ENCODE measurements at places on chromosomes 13 and 19.
A peak's percentile ranks its signal among the peaks of the same experiment; 100 is the strongest.

DNA sequence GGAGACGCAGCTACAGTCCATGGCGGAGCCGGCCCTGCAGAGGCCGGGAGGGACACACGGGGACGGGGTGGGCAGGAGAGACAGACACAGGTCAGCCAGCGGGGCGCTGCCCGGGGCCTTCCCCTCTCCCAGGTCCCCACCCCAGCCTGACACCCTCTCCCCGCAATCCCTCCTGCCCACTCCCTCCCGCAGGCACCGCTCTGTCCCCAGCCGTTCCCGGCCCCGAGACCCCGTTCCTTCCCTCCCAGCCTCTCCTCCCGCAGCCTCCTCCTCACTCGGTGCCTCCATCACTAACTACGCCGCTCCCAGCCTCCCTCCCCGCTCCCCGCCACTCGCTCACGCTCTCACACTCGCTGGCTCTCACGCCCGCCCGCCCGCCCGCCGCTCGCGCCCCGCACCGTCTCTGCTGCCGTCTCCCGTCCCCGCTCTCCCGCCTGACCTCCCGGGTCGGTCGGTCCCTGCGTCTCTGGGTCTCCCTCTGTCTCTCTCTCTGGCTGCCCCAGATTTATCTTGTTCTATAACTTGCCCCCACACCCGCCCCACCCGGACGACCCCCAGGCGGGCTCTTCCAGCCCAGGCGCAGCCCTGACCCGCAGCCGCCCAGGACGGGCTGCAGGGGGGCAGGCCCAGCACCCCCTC lies 15.2 kb downstream of the ERFL start:
- DNase-seq = no peak

- no peak for DNase-seq
Measured at GRCh38 chr13:106736941-106737340, 169.0 kb upstream of the ARGLU1 start.

DNA sequence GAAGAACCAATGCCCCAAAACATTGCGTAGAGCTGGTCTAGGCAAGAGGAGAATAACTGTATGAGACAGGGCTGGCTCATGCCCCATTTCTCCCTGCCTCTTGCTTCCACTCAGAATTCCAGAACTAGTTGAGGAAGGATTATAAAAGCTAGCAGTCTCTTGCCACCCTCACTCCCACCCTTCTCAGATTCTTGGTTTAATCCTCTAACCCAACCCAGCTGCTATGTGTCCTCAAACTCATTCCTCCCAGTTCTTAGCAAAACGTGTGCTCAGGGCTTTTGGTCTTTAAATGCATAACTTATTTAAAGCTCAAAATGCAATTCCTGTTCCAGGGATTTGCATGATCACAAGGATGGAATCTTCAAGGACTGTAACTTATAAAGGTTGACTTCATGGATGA lies 466.3 kb downstream of the COG6 start:
- DNase-seq = no peak

- no peak for DNase-seq
Measured at GRCh38 chr13:85492283-85492682, 306.9 kb downstream of the SLITRK6 start.

GRCh38 chr13:67001363-67001762 lies 228.8 kb downstream of the PCDH9 start:
- DNase-seq = no peak

DNA sequence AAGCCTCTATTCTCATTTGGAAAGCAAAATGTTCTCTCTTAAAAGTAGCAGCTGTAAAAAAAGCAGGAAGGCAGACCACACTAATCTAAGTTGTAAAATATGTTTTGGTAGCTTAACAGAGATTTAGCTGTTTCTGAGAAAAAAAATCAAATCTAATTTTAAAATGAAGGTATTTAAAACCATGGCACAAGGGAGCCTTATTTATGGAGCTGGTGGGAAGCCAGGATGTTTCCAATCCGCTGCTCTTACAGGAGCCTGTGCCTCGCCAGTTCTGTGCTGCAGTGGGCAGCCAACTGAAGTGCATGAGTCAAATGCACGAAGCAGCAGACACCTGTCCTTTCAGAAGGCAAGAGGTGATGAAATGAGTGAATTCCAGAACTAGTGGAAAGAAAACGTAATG lies 28.2 kb downstream of the GPC6 start:
- no peak for DNase-seq

DNA sequence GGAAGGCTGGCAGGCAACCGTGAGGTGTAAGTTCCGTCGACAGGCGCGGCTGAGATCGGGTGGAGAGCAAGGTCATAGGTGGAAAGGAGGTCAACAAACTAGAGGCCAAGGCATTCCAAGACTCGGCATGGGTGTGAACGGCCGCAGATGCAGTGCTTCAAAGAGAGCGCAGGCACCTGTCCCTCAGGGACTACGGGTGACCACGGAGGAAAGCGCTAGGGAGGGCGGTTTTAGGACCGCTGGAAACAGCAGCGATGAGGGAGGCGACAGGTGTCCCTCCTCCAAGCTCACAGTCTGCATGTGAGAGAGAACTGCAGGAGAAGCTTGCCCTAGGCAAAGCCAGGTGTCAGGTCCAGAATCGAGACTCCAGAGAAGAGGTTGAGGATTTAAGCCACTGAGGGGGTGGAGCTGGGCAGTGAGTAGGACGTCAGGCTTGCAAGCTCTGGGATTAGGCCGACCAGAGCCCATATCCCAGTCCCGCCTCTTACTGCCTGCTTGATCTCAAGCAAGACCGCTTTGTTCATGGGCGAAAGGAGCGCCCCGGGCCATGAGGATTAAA lies 1.6 kb upstream of the MLNR start:
- DNase-seq = no peak

GRCh38 chr19:4409123-4409933 lies 6.9 kb downstream of the CHAF1A start:
- DNase-seq = no peak

- DNase-seq = no peak
Measured at GRCh38 chr13:113792886-113793717, 34.1 kb downstream of the TMEM255B start.

DNA sequence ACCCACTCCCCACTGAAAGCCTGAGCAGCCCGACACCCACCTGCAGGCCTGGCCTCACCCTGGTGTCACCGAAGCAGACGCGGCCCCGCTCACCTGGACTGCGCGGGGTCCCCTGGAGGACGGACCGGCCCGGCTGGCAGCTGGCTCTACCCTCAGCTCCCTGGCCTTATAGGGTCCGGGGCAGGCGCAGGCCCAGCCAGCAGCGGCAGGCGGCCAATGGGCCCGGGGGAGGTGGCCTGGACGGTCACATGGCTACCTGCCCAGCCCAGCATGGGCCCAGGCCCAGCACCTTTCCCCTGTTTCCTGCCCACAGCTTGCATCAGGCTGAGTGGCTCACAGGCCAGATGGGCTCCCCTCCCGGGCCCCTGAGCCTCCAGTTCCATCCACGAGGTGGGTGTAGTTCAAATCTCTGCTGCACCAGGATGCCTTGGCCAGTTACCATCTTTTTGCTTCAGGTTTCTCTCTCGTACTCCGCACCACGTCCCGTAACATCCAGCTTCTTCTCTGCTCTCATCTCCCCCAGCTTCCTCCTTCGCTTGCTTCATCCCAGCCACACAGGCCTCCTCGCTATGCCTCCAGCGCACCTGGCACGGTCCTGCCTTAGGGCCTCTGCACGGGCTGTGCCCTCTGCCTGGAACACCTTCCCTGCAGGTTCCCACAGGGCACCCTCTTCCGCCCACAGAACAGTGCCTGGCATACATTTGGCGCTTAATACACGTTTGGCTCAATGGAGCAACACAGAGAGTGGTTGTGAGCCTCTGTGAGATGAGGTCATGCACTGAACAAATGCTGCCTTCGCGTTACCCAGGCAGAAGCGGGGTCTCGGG lies at the start of gene PLIN4:
TSS of gene PLIN4 (minus strand) at position 142 of the 827 bp plus-strand sequence. CDS start 214 bp downstream, outside the sequence.
- DNase-seq = peak; percentile 79

- DNase-seq = no peak
Measured at GRCh38 chr19:4589579-4590410, 30.3 kb upstream of the SEMA6B start.

DNA sequence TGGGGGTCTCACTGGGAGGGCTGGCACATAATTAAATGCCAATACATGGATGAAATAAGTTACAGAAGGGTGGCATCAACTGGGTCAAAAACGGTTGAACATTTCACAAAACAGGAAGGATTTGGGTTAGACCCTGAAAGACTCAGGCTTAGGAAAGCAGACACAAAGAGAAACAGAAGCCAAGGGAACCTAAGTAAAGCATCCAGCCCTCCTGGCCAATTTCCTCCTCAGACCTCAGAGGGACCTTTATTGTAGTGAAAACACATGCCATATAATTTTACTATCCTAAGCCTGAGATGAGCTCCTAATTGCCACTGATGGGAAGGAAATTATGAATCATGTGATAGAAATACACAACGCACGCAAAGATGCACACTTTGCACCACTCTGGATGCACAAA lies 12.1 kb upstream of the CEACAM3 start:
- DNase-seq = no peak

DNA sequence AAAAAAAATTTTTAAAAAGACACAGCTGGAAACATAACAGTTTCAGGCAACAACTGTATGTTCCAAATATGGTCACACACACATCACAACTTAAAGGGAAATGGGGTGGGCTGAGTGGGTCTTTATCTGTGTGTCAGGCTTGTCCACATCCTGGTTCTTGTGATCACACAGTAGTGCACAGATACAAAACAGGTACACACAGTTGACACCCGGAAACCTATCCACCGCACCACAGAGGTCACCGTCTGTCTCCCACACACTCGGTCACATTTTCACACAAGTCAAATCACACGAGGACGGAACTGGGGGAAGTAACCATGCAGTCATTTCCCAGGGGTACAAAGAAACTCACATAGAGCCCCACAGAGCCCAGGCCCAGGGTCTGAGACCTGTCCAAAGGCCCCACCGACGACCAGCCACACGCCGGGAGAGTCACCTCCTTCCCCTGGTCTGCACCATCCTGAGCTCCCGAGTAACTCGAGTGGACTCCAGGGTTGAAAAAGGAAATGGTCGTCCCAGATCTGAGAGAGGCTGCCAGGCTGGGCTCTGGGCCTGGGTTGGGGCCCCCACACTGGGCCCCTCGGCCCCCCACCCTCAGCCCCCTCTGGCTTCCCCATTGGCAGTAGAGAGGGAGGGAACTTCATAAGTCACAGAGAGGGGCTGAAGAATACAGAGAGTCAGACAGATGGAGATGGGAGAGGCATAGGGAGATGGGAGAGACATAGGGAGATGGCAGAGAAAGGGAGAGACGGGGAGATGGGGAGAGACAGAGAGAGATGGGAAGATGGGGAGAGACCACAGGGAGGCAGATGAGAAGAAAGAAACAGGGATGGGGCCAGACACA lies 1.3 kb upstream of the PPAN start:
- no peak for DNase-seq

GRCh38 chr19:39745643-39746042 lies 7.8 kb upstream of the CLC start:
- DNase-seq = no peak

DNA sequence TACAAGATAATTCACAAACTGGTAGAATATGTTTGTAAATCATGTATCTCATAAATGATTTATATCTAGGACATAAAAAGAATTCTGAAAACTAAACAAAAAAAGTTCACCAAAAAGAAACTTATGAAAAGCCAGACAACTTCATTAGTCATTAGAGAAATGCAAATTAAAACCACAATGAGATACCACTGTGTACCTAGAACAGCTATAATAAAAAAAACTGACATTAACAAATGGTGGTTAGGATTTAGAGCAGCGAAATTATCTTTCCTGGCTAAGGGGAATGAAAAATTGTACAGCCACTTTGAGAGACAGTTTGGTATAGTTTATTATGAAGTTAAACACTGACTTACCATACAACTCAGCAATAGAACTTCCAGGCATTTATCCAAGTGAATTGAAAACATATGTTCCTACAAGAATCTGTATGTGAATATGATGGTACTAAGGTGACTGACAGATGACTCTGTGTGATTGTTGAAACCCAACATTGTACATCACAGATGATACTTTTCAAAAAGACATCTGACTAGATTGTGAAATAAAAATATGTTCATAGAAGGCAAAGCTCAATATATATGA lies 41.8 kb downstream of the UGGT2 start:
- DNase-seq = peak; percentile 80

DNA sequence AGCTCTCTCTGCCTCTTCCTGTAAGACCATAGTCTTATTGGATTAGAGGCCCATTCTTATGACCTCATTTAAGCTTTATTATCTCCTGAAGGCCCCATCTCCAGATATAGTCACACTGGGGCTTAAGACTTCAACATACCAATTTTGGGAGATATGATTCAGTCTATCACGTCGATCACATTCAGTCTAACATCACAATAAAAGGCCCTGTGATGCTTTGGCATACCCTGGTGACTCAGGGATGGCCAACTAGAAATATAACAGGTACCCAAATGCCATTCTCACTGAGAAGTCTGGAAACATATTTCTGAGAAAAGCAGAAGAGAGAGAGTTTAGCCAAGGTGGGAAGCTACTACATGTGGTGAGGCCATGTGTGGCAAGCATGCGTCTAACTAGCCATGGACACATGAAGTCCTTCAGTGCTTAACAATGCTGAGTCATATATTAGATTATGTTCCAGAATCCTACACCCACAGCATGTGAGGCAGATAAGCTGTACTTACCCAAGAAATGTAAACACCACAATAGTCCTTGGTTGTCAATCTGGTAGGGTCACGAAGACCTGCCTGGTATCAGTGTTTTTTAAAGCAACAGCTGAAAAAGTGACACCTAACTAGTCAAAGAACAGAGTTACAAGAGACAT lies 485.1 kb downstream of the FOXO1 start:
- peak; percentile 89 for DNase-seq

DNA sequence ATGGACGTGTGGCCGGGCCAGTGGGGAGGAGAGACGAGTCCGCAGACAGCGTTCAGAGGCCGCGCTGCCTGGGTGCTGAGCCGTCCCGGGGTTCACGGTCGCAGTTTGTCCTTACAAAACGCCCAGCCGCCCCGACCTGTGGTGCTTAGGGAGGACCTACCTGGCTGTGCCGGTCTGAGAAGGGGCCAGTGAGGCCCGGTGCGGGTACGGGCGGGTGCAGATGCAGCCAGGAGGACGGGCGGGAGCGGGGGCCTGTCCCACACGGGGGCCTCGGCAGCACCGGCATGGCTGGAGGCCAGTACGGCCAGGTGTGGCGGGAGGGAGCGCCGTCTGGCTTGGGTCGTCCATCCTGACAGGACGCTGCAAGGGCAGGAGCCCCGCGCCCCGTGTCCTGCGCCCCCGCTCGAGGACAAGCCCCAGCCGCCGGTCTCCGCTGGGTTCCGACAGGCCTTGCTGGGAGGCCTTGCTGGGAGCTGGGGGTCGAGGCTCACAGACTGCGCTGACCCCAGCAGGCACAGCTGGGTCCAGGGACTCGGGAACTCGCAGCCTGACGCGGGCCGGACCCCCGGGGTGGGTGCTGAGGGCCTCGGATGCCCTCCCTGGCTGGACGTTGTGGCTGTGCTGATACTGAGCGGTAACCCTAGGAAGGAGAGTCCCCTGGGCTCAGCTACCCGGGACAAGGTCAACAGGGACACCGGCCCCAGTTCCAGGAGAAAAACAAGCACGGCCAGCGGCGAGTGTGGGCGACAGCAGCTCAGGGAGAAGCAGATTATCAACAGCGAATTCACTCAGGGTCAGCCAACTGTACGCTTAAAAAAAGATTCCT lies 5.3 kb upstream of the PROZ start:
- DNase-seq = peak; percentile 28

GRCh38 chr19:39816287-39817048 lies 17.5 kb downstream of the DYRK1B start:
- DNase-seq = no peak

GRCh38 chr13:31201341-31202031 lies 1.7 kb downstream of the B3GLCT start:
- peak; percentile 83 for DNase-seq

- DNase-seq = peak; percentile 13
Measured at GRCh38 chr19:51091126-51091525, 8.4 kb upstream of the KLK14 start.

Data from fibroblast of mammary gland (primary cell).